ENCODE measurements at places on chromosomes 3 and 15.

DNA sequence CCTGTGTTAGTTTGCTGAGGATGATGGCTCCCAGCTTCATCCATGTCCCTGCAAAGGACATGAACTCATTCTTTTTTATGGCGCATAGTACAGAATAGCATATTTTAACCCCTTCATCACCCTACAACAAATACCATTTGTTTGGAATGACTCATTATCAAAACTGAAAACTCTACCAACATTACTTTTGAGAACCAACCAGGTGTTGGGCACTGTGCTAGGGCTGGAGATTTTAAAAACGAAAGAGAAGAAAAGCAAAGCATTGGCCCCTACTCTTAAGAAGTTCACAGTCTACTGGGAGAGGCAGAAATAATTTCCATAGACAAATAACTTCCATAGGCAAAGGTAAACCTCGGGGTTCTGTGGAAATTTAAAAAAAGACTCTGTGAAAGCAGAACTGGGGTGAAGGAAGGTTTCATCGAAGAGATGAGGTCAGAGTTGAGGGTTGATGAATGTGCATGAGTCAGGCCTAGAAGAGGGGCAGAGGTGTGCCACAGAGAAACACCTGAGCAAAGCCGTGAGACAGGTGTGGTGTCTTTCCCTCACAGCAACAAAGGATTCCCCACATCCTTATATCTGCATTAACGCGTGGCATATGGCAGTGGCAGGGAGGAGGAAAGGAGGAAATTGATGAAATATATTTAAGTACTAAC, 51.0 kb downstream of the MCF2L2 start:
- peak; percentile 79 for DNase-seq

- DNase-seq: no peak
Measured at GRCh38 chr3:122957707-122958689, 69.6 kb downstream of the SEMA5B start.

DNA sequence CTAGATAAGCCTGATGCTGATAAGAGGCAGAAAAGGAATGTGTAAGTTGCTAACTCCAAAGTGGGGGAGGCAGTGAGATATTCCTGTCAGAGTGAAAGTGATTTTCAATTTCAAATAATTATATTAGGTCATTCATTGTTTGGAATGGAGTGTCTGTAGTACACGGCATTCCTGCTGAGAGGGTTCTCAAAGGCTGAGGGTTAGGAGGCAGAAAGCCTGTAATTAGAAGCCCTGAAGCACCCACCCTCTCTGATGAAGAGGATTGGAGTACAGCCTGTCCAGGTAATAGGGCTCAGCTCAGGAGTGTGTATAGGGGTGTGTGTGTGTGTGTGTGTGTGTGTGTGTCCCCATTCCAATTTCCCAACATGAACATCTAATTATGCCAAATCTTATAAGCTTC, 486.8 kb downstream of the MAGI1 start:
- peak; percentile 2 for DNase-seq

DNA sequence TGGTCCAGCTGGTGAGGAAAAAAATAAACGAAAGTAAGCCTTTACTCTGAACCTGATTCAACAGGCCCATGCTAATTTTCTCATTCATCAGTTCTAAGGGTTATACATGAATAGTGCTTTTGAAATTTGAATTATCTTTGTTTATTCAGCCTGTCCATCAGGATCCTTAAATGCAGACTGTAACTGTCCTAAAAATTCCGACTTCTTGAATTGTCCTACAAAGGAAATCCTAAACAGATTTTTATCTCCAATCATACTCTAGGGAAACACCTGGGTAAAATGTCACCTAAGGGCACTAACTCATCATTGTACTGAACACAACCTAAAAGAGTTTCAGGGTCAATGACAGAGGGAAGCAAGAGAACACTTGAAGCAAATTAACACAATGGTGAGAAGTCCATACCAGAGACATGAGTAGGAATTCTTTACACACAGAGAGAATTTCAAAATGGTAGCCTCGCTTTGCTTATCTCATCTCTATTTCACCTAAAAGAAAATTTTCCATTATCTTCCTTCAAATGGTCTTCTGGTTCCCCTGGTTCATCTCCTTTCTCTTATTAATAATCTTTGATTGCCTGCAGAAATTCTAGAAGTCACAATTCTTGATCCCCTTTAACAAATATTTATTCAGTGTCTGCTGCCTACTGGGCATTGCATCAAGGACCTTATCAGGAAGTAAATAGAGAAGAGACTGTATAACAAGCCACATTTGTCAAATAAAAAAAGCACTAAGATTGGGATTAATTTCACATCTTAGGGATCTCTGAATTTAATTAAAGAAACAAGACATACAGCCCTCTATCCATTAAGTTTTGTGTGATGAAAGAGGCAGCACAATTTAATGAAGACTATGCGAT, 182.7 kb downstream of the MEIS2 start:
- no peak for DNase-seq

DNA sequence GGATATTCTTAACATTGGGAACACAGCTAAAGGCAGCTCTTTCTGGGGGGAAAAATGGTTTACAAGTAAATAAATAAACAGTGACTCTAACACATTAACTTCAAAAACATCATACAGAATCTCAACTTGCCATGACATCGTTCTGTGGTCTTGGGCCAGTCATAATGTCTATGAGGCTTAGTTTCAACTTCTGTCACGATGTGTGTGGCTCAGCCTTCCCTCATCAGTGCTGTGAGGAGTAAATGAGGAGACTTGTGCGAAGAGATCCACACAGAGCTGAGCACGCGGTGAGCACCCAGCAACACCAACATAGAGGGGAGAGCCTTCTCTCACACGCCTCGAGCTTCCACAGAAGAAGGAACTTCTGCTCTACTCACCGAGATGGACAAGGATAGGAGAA, 49.0 kb downstream of the DZIP1L start:
- DNase-seq: no peak

DNA sequence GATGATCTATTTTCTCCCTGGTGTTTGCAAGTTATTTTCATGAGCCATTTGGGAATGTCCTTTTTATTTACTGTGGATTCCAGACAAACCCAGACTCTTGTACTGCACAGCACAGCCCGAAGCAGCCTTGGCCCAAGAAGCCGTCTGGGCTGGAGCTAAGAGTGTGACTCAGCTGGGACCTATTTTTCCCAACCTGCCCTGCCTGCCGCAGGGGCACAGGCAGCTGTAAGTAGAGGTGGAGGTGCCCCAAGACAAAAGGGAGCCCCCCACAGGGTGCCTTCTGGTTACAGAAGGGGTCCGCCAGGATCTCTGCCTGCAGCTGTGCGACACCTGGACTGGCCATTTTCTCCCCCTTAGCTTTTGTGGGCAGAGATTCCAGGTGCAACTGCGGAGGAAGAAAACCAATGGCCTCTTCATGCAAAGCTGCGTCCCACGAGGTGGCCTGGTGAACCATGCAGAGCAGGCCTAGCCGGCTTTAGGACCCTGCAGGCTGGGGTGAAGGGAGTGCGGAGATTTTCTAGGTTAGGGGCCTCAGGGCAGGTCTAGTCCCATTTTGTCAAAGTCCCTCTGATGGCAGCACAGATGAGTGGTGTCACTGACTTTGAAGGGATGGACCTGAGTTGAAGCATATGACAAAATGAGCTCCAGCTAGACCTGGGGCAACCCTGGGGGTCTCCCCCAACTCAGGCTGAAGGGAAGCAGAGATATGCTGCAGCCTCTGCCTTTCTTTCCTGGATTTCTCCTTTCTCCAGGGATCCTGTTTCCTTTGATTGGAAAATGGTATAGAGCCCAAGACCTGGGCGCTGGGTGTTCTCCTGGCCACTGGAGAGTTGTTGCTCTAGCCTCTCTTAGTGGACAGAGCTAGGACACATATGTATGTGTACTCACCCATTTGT, 131.2 kb downstream of the KLF13 start:
- DNase-seq: no peak

GRCh38 chr15:73851689-73852088, 21.7 kb upstream of the TBC1D21 start:
- DNase-seq: no peak

DNA sequence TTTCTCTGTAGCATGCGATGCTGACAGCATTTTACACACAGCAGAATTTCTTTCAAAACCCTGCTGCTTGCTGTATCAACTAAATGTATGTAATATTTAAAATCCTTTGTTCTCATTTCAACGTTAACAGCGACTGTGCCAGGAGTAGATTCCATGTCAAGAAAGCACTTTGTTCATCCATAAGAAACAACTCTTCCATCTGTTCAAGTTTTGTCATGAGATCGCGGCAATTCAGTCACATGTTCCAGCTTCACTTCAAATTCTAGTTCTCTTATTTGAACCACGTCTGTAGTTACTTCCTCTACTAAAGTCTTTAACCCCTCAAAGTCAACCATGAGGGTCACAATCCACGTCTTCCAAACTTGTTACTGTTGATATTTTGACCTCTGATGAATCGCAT, 50.6 kb downstream of the SMARCC1 start:
- no peak for DNase-seq

GRCh38 chr15:29043736-29044502, 158.1 kb downstream of the APBA2 start:
- no peak for DNase-seq

DNA sequence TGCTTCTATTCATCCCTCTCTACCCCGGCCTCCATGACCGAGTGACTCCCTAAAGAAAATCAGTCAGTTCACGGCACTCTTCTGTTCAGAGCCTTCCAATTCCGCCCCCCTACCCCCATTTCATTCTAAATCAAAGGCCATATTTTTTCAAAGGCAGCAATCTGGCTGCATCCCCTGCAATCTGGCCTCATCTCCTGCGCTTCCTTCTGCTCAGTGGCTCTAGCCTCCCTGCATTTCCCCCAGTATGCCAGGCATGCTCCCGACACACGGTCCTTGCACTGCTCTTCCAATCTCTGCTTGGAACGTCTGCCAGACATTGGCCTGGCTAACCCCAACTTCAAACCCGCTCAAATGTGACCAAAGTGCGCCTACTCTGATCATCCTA, 67.7 kb downstream of the EXOG start:
- DNase-seq: no peak

DNA sequence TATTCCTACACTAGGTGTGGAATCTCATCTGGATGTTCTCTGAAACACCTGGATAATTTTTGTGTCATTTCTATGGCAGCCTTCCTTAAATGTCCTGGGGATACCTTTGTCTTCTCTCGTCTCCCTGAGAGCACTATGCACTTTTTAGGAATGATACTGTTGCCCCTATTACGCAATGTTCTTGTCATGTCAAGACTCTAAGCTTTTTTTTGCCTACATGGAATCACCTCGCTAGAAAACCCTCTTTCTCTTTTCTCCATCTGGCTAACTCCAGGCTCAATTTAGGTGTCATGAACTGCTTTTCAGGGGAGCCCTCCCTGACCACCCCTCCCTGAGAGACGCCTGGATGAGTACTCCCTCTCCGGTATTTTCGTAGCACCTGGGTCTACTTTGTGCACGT, 81.3 kb downstream of the SOX2 start:
- no peak for DNase-seq

DNA sequence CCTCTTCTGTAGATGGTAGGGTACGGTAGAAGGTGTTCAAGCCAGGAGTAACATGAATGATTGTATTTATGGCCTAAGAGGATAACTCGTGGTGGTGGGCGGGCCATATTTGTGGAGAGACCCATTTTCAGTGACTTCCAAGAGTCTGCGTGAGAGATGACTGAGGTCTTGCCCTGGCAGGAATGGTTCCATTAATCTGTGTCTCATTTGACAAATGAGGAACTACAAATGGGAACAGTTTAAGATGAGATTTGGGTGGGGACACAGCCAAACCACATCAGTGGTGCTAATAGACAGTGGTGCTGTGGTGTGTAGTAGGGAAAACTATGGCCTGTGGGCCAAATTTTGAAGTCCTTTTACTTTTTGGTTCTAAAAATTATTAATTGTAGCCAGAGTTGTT, 47.1 kb downstream of the FLNB start:
- no peak for DNase-seq

DNA sequence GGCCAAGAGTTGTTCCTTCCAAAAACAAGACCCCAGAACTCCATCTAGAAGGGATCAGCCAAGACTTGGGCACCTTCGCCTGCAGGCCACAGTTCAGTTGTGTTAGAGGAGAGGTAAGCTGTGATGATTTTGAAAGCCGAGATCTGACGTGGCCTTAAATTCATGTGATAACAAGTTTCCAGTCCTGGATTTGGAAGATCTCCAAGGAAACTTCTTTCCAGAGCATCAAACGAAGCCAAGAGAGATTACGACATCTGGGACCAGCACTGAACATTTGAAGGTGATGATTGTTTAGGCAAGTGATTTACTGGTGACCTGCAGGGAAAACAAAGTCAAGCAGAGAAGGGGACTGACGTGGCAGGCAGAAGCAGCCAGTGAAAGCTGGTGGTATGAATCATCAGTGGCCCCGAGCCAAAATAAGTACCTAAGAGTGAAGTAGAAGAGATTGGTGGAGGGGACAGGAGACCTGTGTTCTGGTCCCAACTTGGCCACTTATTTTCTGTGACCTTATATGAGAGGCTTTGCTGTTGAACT, 339.0 kb upstream of the PROK2 start:
- no peak for DNase-seq

DNA sequence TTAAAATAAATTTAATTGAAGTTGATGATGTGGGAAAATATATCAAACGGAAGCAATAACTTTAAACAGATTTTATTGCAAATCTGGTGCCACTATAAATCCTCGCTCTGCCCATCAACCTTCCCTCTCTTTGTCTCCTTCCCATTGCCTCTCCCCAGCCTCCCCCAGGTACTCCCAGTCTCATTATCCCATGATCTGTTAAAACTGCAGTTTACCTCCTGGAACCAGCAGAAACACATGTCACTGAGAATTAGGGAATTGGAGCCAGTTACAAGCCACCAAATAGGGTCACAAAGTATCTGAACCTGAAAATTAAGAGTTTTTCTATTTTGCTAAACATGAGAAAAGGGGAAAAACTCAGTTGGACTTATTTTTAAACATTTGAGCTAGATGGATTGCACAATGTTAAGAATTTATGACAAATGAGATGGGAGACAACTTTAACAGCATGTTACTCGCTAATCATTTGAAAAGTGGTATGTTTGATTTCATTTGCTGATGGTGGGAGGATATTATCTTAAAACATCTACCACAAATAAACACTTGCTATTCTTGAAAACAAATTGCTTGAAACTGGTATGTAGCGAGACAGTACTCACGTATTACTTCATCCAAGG, 2.4 kb downstream of the PLCH1 start:
- no peak for DNase-seq

- no peak for DNase-seq
Measured at GRCh38 chr3:38655708-38656300, 6.3 kb upstream of the SCN5A start.

DNA sequence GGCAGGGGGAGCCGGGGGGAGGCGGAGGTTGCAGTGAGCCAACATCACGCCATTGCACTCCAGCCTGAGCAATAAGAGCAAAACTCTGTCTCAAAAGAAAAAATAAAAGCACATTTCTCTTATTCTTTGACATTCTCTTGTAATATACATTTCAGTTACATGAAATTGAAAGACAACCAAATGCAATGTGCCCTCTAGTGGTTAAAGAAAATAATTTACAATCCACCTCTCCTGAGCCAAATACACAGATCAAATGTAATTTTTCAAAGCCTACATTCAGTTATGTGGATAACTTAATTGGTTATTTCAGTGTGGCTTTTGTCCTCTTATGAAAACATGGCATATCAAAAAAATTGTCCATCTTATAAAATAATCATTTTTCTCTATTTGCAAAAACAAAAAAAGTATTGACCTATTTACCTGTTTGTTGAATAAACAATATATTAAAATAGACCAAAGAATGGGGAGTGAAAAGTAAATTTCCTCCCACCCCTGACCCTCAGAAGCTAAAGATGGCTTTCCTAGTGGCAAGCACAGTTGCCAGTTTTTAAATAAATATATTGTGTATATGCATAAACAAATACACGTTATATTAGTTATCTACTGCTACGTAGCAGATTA, 14.2 kb upstream of the U2SURP start:
- no peak for DNase-seq

- DNase-seq: peak; percentile 80
Measured at GRCh38 chr3:42702066-42702951, at the start of gene HHATL. Gene HHATL (minus strand): TSS chr3:42702798. CDS start chr3:42700826, 1,972 bp downstream.
